ENCODE measurements at places on chromosomes 4 and X.

DNA sequence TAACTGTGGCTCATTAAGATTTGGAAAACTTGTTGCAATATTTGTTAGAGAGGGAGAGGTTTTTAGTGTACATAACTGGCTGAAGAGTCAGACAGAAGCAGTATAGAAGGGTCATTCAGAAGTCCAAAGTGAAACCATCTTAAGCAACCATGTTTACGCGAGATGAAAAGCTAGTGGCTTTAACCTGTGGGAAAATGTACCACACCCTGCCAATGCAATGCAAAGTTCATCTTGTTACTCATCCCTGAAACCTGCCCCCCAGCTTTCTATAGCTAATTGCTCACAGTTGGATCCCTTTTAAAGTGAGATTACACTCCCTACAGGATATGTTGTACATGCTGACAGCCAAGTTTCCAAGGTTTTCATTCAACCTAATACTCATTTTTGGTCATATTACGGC is 96.7 kb upstream of the RAPGEF2 start:
- DNase-seq = no peak

- DNase-seq = no peak
Measured at GRCh38 chr4:6460876-6461275, 11.5 kb downstream of the PPP2R2C start.

GRCh38 chrX:23911126-23911835 is 3.5 kb downstream of the CXorf58 start:
- peak; percentile 60 for DNase-seq

- DNase-seq = no peak
Measured at GRCh38 chrX:110417128-110417527, 58.5 kb downstream of the RTL9 start.

- no peak for DNase-seq
Measured at GRCh38 chrX:72048510-72049455, 82.9 kb downstream of the RTL5 start.

- no peak for DNase-seq
Measured at GRCh38 chr4:164807611-164808010, 53.7 kb downstream of the SMIM31 start.

All from CD14-positive monocyte (primary cell).